CD4-positive, alpha-beta T cell treated with Interleukin-15 for 1 hour (primary cell): ENCODE measurements at places on chromosomes 2 and 18.

GRCh38 chr2:241842620-241843211 lies 16.0 kb downstream of the PDCD1 start:
- DNase-seq, result peak; percentile 61

GRCh38 chr2:43818761-43819160 lies 19.9 kb downstream of the ABCG5 start:
- DNase-seq, result peak; percentile 32

- DNase-seq, result no peak
Observed at GRCh38 chr2:63678551-63678950, 89.8 kb downstream of the MDH1 start.

- DNase-seq, result no peak
Observed at GRCh38 chr2:121831841-121832240, 76.4 kb downstream of the TSN start.

- no peak for DNase-seq
Observed at GRCh38 chr2:106117882-106118684, 76.0 kb downstream of the UXS1 start.

GRCh38 chr2:149622343-149622742 lies 34.8 kb upstream of the MMADHC start:
- DNase-seq, result no peak

- DNase-seq, result no peak
Observed at GRCh38 chr2:45643095-45643494, 8.4 kb upstream of the PRKCE start.

- no peak for DNase-seq
Observed at GRCh38 chr2:88160517-88160916, 9.6 kb upstream of the THNSL2 start.

GRCh38 chr2:45935791-45936622 lies 284.5 kb downstream of the PRKCE start:
- peak; percentile 78 for DNase-seq

GRCh38 chr18:35695384-35695783 lies 113.8 kb downstream of the GALNT1 start:
- DNase-seq, result no peak

DNA sequence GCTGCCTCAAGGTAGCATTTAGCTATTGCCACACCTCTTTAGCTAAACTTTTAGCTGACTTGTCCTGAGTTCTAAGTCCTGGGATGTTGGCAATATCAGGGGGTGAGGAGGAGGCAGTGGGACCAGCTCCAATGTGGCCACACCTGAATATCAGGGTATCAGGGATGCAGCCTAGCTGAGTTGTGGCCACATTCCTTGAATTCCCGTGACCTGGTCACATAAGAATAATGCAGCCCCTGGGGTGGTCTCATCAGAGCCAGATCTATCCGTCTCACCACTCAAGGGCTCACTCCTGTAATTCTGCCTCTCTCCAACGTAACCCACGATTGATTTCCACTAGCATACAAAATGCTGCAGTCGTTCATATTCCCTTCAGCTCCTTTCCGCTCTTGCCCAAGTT lies 11.6 kb upstream of the TAF1B start:
- DNase-seq, result no peak

DNA sequence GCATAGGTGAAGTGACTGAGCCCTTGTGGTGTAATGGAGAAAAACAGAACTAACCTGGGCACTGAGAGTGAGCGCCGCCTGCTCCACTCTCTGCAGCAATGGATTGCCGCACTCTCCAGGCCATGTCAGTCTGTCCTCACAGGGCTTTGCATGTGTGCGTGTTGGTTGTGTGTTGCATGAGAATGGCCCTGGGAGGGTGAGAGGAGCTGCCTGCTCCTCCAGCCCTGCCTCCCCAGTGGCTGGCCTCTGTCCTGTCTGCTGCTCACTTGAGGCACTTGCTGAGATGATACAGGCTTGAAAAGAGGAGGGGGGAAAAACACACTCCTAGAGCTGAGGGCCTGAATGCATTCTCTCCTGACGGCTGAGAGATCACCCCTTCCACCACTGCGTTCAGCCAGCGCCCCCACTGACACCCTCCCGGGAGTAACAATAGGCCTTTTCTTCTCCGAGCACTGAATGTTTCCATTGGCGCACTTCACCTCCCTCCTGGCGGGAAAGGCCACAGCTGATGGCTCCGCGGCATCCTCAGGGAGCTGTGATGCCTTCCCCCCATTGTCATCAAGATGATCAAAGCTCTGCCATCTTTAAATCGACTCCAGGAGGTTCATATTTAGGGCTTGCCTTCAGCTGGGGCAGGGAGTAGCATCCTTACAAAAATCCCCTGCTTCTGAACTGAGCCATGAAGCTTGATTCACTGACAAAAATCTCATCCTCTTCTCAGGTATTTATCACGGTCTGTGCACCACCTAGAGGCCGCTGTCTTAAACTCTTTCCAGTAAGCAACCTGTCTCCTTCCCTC lies 49.9 kb upstream of the DAPL1 start:
- DNase-seq, result no peak

DNA sequence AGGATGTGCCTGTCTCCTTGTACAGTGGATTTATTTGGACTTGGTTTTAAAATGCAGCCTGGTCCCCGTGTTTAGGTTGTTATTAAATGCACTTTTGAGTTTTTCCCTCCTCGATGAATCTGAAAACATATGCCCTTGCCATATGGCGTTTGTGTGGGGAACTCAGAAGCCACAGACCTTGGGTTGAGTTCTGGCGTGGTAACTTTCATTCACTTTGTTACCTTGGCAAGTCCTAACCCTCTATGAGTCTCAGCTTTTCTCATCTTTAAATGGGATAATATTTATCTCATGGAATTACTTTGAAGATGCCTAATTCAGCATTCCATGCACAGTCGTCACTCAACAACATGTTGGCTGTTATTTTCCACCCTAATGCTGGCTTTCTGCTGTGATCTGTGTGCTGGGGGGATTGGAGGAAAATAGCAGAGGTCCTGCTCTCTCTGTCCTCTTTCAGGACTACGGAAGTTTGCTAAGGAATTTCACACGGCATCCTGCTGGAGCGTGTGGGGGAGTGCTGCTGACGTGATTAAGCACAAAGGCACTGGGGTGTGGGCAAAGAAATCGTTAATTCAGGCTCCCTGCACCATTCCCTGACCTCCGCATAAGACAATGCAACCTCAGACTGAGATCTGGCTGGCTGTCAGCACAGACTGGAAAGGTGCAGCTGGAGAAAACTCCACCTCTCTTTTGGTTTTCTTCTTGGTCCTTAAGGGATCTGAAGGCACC lies 61.7 kb downstream of the LDLRAD4 start:
- no peak for DNase-seq

- DNase-seq, result no peak
Observed at GRCh38 chr2:15984368-15985255, 44.3 kb downstream of the MYCN start.

- DNase-seq, result no peak
Observed at GRCh38 chr2:39546937-39547336, 109.9 kb upstream of the MAP4K3 start.

GRCh38 chr2:203714112-203714511 lies 7.7 kb downstream of the CD28 start:
- DNase-seq, result no peak

GRCh38 chr2:133666621-133667020 lies 98.4 kb upstream of the NCKAP5 start:
- no peak for DNase-seq

DNA sequence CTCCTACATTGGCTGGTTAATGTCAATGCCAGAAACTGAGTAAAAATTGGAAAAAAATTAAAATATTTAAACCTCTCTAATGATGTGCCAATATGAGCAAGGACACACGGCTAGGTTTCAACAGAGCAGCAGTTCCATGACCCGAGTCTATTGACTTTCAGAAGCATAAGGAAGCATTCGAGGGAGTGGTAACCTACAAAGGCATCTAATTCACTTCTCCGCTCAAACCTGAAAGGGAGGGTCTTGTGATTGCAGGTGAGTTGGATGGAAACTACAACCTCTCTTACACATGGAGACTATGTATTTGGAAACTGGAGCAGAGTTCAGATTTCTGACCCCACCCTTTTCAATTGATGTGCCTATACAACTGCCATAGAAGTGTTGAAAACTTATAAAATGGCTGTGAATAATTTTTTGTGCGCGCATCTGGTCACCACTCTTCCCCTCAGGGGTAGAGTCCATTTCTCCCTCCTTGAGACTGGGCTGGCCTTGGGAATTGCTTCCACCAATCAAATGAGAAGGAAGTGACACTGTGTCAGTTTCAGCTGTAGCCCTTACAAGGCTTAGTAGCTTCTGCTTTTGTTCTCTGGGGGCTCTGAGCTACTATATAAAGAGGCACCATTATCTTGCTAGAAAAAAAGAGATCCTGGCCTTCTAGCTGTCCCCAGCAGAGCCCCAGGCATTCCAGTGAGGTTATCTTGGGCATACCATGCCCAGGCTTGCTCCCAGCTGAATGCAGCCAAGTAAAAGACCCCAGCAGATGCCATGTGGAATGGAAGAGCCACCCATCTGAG lies 278.0 kb downstream of the EPHA4 start:
- DNase-seq, result no peak

DNA sequence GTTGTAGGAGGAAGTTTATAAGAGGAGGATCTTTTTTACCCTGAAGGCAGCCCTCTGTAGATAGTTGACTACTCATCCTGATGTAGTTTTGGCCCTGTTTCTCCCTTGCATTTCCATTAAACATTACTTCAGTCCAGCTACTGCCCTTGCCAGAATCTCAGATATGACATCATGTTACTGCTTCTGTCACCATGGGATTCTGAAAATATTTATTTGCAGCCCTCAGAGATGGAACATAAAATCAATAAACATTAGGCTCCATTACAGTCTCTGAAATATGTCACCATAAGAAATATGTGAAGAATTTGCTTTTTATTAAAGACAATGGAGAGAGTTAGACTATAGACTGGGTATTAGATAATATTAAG lies 68.7 kb upstream of the STK39 start:
- DNase-seq, result no peak

GRCh38 chr2:237431372-237431771 lies 17.4 kb upstream of the COL6A3 start:
- no peak for DNase-seq

- no peak for DNase-seq
Observed at GRCh38 chr2:185127412-185127811, 529.1 kb downstream of the ZNF804A start.

GRCh38 chr2:127193967-127194280 lies 26.2 kb downstream of the CYP27C1 start:
- DNase-seq, result no peak

- no peak for DNase-seq
Observed at GRCh38 chr2:212843409-212844199, 305.0 kb upstream of the ERBB4 start.

- DNase-seq, result no peak
Observed at GRCh38 chr2:112718863-112719370, 1.9 kb upstream of the NT5DC4 start.

- DNase-seq, result no peak
Observed at GRCh38 chr2:176687944-176688343, 418.7 kb downstream of the MTX2 start.

DNA sequence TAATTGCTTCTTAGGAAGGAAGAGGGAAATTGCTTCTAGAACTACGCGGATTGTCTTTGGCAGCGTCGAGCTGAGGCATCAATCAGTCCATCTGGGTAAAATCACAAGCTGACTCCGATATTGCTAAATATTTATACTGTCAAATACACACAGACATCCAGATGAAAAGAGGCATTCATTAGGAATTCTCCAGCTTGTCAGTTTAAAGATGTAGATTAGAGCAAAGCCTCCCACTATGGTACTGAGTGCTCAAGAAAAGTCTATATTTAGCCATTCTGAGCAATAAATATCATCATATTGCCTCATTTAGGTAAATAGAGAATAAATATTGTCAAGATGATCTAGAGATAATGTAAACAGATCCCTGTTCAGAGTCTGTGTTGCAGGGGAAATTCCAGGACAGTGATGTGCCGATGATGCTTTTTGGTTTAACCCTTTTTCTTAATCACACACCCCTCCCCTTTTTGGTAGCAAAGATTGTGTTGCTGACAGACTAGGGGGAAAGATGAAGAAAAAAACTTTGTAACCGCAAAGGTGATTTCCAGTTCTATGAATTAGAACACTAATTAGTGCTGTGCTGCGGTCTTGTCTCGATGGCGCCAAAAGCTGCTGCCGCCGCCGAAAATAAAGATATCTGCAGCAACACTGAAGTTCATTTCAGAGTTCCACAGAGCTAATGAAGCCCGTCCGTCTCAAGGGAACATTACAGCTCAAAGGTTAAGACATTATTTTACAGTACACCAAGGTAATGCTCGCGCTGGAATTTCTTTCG lies 171.8 kb downstream of the PTGR3 start:
- no peak for DNase-seq

DNA sequence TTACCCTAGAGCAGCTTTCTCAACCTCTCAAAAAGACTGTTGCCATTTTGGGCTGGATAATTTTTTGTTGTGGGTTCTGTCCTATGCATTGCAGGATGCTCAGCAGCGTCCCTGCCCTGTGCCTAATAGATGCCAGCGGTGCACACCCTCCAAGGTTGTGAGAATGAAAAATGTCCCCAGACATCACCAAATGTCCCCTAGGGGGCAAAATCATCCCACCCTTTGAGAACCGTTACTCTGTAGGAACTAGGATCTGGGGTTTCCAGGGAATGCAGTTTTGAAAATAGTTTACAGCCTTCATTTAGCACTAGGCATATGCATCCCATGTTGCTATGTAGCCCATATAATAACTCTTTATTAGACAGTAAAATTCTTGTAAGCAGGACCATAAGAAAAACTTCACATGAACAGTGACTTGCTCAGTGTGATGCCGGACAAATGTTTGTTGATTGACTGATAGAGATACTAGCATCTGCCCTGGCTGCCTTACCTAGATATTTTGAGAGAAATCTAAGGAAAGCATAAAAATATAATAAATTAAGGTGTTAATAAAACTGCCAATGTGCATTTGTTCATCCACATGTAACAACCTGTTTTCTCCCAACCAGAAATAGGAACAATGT lies 79.2 kb upstream of the EPC2 start:
- DNase-seq, result no peak

DNA sequence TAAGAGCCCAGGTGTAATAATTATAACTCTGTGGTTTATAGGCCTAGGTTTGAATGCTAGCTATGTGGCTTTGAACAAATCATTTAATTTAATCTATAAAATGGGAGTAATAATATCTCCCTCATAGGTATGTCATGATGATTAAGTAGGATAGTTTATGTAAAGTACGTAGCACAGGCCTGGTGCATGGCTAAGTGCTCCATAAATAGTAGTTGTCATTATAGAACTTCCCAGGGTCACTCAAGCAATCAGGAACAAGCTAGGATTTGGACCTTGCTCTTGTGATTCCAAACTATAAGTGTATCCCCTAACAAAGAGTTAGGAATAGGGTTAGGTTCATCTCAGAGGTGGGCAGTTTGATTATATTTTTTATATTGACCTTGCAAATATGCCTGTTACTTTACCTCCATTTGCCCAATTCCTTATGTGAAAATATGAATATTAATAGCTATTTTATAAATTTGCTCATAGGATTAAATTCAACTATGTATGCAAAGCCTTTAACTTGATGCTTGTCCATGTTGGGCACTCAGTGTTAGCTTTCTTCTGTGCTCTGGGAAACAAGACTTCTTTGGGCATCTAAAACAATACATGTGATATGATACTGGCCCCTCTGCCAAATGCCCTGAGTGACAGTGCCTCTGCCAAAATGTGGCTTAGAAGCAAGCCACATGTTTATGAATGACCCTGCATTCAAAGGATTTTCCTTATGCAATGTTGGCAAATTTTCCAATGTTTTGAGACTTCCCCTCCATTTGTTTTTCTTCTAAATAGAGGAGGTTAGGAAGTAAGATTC lies 353.6 kb downstream of the KIAA1328 start:
- no peak for DNase-seq

GRCh38 chr2:31877008-31877407 lies 133.8 kb downstream of the MEMO1 start:
- no peak for DNase-seq
